Psoas muscle (tissue), 8 donors: ENCODE measurements at places on chromosomes 2 and 18.
A peak's percentile ranks its signal among the peaks of the same experiment; 100 is the strongest.

GRCh38 chr18:55419947-55420664 lies 167.9 kb downstream of the TCF4 start:
- H3K4me3 ChIP-seq, result peak overlapping the region; percentile 67
- no peak for DNase-seq
- no peaks in the 10 kb centered on the region for H3K27me3 ChIP-seq
- H3K36me3 ChIP-seq, result no peaks in the 10 kb centered on the region
- peak overlapping the region; percentile 89 for H3K27ac ChIP-seq
- peaks cover 42% of the 10 kb centered on the region for H3K4me1 ChIP-seq

DNA sequence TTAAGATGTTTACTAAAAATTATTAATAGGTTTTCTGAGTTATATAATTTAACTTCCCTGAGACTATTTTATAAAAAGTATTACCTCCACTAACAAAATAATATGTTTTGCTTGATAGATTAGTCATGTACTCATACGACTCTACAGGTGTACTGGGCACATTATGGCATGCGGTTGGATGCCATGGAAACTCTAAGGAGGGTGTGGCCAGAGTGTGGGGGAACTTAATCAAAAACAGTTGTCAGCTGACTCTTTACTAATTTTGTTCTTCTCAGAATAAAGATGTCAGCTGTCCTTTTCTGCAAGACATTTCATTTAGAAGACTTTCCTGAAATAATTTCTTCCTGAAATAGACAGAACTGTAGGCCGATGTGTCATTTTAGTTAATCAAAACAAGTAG lies 228.3 kb upstream of the SIX3 start:
- H3K27ac ChIP-seq, result no peak overlapping the region
- no peak for DNase-seq
- H3K27me3 ChIP-seq, result no peaks in the 10 kb centered on the region
- H3K36me3 ChIP-seq, result no peaks in the 10 kb centered on the region
- H3K4me1 ChIP-seq, result no peaks in the 10 kb centered on the region

- no peaks in the 10 kb centered on the region for H3K4me1 ChIP-seq
- H3K27me3 ChIP-seq, result no peaks in the 10 kb centered on the region
- H3K27ac ChIP-seq, result no peak overlapping the region
- no peak for DNase-seq
- no peak overlapping the region for H3K4me3 ChIP-seq
Measured at GRCh38 chr18:72612894-72613533, 68.9 kb upstream of the CBLN2 start.

DNA sequence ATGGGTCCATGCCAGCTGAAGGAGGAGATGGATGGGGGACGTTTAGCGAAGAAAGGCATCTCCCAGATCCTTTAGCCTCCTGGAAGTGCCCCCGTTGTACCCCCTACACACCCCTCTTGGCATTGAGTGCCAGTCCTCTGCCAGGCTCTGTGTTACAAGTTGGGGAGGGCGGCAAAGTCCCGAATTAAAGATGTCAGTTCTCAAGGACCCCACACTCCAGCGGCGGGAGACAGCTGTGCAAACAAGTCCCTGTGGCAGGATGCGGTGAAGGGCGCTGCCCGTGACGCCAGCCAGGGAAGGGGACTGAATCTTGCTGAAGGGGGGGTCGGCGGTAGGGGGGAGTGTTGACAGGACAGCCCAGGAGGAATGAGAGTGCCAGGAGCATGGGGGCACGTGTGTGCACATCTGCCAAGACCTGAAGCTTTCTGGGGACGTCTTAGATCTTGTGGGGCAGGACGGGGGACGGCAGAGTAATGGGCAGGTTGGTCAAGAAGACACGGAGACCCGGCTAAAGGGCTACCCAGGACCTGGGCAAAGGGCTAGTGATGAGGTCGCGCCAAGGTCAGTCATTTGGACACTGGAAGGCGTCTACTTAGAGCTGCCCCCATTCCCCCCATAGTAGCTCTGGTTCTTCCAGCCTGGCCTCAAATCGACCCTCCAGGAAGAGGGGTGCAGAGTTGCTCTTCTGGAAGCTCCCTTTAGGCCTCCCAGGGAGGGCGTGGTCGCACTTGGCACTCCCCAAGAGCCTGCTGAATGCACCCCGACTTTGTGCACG lies 2.8 kb upstream of the CTDSP1 start:
- H3K4me1 ChIP-seq, result peaks cover 22% of the 10 kb centered on the region
- H3K36me3 ChIP-seq, result peaks cover 7% of the 10 kb centered on the region
- peak overlapping the region; percentile 99 for H3K27ac ChIP-seq
- H3K4me3 ChIP-seq, result peak overlapping the region; percentile 91
- H3K27me3 ChIP-seq, result no peaks in the 10 kb centered on the region

DNA sequence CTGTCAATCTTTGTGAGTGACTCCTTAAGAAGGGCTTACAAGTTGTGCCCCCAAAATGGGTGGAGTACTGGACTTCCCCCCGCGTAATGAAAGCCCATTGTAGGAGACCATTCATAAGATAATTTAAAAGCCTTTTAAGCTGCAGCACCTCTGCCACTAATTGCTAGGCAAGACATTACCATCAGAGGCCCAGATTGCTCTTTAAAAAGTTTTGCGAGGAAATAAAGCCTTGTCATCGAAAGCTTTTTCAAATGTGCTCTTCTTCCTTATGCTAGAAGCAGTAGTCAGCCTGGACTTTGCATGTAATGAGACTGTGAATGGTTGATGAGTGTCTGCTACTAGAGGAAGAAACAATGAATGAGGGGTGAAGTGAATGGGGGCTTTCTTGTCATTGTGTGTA lies 345.3 kb upstream of the CDH2 start:
- DNase-seq, result no peak
- H3K36me3 ChIP-seq, result no peaks in the 10 kb centered on the region
- no peaks in the 10 kb centered on the region for H3K27me3 ChIP-seq

- H3K36me3 ChIP-seq, result no peaks in the 10 kb centered on the region
- no peak overlapping the region for H3K27ac ChIP-seq
- H3K4me1 ChIP-seq, result peaks cover 10% of the 10 kb centered on the region
Measured at GRCh38 chr2:159119652-159120257, 151.3 kb downstream of the TANC1 start.

DNA sequence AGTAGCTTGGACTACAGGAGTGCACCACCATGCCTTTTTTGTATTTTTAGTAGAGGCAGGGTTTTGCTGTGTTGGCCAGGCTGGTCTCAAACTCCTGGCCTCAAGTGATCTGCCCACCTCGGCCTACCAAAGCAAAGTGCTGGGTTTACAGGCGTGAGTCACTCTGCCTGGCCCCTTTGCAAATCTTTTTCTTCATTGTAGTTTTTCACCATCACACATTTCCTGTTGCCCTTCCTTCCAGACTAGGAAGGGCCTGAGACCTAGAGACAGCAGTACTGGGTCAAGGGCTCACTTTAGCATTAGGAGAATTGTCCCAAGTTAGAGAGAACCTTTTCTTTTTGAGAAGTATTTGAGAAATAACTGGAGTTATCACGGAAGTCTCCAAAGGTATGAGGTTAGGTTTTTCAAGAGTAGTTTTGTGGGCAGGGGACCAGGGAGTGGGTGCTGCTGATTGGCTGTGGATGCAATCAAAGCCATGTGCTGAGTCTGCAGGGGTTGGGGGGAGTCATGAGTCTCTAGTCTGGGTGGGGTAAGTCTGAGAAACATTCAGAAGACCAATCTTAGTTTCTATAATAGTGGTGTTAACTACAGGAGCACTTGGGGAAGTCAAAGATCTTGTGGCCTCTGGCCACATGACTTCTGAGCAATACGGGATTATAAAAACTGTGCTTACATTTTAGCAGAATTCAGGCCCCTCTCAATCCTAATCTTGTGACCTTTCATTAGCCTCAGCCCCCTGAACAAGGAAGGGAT lies 23.7 kb downstream of the B3GNT2 start:
- H3K27me3 ChIP-seq, result no peaks in the 10 kb centered on the region
- H3K27ac ChIP-seq, result no peak overlapping the region
- DNase-seq, result no peak
- peaks cover 4% of the 10 kb centered on the region for H3K36me3 ChIP-seq

DNA sequence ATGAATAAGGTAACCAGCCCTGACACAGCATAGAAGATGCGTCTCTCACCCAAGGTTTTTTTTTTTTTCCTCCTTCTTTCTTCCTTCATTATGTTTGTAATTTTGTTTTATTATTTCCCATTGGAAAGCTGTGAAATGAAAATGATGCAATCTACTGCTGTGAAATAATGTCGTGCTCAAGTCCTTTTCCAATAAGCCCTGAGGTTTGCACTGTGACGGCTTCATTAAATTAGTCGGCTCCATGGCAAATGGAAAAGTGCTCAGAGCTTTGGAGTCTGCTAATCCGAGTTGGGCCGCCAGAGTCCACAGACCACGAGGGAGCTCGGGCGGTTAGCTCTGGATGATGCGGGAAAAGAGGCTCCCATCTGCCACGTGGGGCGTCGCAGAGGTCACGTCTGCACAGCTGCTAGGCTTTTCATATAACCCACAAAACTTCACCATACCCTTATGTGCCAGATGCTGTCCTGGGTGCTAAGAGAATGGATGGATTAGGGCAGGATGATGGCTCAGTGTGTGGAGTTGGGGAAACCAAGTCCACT lies 92.3 kb upstream of the CAPN13 start:
- no peaks in the 10 kb centered on the region for H3K36me3 ChIP-seq
- no peak overlapping the region for H3K27ac ChIP-seq
- H3K27me3 ChIP-seq, result peaks cover 3% of the 10 kb centered on the region
- no peak overlapping the region for H3K4me3 ChIP-seq

GRCh38 chr2:12732651-12733050 lies 15.9 kb downstream of the TRIB2 start:
- no peaks in the 10 kb centered on the region for H3K27me3 ChIP-seq
- peak; percentile 61 for DNase-seq
- H3K36me3 ChIP-seq, result peaks cover 34% of the 10 kb centered on the region
- H3K27ac ChIP-seq, result peak overlapping the region; percentile 0

GRCh38 chr18:9466846-9467245 lies 8.5 kb upstream of the RALBP1 start:
- DNase-seq, result no peak
- H3K27ac ChIP-seq, result no peak overlapping the region
- H3K4me3 ChIP-seq, result no peak overlapping the region
- no peaks in the 10 kb centered on the region for H3K27me3 ChIP-seq
- no peaks in the 10 kb centered on the region for H3K4me1 ChIP-seq
- no peaks in the 10 kb centered on the region for H3K36me3 ChIP-seq

DNA sequence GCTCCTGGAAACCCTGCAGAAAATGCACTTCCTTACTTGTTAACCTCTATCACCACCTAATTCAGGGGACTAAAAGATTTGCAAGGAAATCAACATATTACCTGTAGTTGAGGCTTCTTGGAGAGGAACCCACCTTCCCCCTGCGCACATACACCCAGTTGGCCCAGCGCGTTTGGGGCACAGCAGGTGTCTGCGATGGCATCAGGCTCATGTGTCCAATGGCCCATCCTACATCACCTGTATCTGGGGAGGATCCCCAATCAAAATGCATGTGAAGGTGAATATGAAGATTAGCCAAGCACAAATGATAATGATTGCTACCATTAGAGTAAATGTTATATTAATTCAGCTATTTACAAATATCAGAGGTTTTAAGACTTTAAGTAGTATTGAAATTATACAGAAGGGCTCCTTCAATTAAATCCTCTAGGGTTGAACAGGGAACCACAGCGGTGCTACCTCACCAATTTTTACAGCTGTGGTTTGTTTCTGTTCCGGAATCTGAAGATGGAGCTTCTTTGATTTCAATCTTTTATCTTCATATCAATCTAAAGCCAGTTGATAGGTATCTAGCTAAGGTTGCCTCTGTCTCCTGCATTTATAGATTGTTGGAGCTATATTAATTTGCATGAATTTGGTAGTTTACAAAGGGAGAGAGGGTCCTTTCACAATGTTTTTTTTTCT lies 486.0 kb downstream of the RNF144A start:
- H3K4me1 ChIP-seq, result no peaks in the 10 kb centered on the region
- no peaks in the 10 kb centered on the region for H3K36me3 ChIP-seq
- no peak for DNase-seq
- no peak overlapping the region for H3K27ac ChIP-seq
